ENCODE measurements at places on chromosomes 5 and 9.
A peak's percentile ranks its signal among the peaks of the same experiment; 100 is the strongest.

DNA sequence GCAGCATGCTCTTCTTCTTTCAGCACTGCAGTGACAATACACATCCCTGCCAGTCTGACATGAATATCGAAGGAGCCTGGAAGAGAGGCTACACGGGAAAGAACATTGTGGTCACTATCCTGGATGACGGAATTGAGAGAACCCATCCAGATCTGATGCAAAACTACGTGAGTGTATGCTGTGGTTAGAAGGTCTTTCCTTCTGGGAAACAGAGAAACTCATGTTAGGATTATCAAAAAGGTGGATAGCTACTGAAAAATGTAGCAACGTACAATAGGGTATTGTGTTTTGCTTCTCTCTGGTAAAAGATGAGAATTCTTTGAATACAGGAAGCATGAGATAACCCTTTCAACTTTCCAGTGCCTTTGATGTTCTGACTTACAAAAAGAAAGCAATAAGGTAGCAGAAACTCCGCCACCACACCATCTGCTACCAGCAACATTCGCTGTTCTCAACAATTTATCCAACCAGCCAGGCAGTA is 133.3 kb downstream of the PCSK5 start:
- DNase-seq: peak; percentile 73

DNA sequence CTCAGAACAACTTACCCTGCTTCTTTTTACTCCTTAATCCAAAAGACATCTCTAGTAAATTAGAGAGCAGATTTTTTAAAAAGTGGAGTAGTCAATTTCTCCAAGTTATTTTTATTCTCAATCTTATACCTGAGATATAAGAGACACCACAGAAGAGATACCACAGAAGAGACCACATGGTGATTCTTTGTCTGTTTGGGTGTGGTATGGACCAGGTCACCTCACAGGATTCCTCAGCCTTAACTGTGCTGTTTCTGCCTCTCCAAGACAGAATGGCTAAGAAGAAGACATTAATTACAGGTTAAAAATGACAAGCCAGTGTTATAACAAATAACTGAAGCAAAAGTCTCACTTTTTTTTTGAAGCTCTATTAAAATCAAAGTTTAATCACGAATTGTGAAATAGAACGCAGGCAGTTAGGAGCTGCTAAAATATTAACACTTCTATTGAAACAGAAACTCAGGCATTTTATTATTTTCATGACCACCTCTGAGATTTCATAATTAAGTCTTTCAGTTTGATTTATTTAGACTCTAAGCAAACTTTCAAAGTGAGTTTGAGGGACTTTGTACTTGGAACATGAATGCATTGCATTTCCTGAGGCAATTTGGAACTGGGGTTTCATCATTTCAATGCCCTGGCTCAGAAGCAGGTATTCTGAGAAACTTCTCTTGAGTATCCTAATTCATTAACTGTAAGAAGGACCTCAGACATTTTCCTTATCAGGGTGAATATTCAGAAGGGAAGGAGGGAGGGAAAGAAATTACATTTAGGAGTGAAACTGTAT is 280.7 kb downstream of the KCTD16 start:
- no peak for DNase-seq

- no peak for DNase-seq
Measured at GRCh38 chr5:17160756-17161040, 56.7 kb upstream of the BASP1 start.

DNA sequence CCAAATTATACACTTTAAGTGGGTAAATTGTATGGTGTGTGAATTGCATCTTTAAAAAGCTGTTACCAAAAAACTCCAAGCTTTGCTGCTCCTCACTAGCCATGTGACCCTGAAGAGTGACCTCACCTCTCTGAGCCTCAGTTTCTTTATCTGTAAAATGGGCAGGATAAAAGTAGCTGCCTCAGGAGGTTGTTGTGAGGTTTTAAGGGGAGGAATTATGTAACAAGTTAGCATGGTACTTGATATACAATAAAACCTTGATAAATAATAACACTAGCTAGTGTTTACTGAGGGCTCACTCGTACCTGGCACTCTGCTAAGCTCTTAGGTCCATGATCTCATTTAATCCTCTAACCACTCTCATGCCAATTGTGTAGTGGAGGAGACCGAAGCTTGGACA is 19.0 kb upstream of the PHF19 start:
- no peak for DNase-seq

DNA sequence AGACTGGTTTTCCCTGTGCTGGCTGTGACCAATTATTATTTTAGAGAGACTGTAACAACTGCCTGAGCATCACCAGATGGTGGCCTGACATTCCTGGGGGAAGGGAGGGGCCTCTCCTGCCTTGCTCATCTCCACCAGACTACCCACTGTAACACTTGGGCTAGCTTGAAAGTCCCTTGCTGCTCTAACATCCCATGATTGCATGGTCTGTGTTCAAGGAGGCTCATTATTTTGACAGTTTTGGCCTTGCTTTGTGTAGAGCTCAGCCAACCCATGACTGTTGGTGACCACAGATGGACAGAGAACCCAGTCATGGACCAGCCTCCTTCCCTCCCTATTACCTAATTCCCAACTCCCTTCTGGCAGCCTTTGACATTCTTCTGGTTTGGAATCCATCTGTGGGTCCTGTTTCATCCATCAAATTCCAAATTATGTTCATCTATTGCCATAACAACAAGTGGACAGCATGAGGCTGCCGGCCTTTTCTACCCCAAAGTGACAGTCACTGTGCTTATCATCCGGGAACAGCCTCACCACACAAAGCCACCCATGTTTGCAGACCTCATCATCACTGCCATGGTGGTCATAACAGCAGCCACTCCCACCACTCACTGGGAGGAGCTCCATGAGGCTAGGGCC is 49.0 kb upstream of the ICE1 start:
- no peak for DNase-seq

GRCh38 chr5:138620663-138621224 is 45.5 kb upstream of the HSPA9 start:
- DNase-seq: no peak

- DNase-seq: no peak
Measured at GRCh38 chr9:87305151-87305550, 192.5 kb upstream of the DAPK1 start.

DNA sequence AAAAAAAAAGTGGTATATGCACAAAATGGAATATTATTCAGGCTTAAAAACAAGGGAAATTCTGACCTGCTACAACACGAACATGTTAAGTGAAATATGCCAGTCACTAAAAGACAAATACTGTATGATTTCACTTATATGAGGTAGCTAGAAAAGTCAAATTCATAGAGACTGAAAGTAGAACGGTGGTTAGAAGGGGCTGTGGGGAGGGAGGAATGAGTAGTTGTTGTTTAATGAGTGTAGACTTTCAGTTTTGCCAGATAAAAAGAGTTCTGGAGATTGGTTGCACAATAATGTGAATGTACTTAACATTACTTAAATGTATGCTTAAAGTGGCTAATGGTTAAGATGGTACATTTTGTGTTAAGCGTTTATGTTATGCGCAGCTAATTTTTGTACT is 79.5 kb upstream of the IL12B start:
- no peak for DNase-seq

DNA sequence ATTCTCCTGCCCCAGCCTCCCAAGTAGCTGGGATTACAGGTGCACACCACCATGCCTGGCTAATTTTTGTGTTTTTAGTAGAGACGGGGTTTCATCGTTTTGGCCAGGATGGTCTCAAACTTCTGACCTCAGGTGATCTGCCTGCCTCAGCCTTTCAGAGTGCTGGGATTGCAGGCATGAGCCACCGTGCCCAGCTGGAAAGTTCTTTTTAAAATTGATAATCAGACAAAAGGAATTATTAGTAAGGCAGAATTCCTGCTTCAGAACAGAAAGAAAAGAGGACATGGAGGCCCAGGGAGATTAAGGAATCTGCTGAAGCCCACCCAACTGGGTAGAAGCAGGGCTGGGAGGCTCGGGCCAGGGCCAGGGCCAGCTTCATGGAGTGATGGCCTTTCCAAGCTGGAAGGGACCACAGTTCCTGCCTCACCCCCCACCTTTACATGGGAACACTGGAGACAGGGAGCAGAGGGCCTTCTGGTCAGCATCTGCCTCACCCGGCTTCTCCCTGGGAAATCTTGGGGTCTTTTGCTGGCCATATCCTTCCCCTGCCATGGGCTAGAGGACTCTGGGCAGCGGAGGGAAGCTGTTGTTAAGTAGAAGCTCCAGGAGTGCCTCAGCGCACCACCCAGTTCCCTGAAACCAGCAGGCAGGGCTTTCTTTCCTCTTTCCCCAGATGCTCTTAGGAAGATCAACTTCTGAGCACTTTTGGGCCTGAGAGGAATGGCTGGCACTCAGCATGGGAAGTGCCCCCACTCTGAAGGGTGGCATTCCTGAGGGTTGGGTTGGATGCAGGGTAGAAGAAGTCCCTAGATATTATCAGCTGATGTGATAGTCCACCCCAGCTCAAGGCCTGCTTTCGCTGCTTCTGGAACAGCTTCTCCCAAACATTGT is 70.1 kb downstream of the RGS3 start:
- DNase-seq: no peak

GRCh38 chr5:141150993-141151325 is 1.1 kb downstream of the PCDHB6 start:
- no peak for DNase-seq

GRCh38 chr5:54988218-54988617 is 2.8 kb upstream of the ESM1 start:
- DNase-seq: peak; percentile 62

GRCh38 chr9:135908754-135909204 is 1.4 kb upstream of the CAMSAP1 start:
- DNase-seq: no peak

GRCh38 chr5:98794414-98795080 is 21.1 kb downstream of the RGMB start:
- DNase-seq: no peak

GRCh38 chr9:135146766-135147473 is 59.5 kb downstream of the OLFM1 start:
- no peak for DNase-seq

- no peak for DNase-seq
Measured at GRCh38 chr9:79798450-79798849, 226.7 kb downstream of the TLE4 start.

DNA sequence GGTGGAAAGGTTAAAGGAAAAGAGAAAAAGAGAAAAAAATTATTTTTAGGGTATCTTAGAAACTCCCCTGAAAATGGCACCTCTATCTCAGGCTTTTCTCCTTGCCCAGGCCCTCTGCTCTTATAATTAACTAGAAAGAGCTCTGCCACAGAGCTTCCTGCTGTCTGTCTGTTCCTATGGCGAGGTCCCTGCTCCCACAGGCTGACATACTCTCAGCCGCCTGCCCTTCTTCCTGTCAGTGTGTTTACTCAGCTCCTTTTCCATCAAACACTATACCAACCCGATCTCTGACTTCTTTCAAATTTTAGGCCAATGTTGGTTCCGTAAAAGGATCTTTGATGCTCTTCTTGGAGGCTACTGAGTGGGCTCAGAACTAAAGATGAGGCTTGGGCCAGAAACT is 482.6 kb downstream of the DMAC1 start:
- DNase-seq: no peak

GRCh38 chr5:624951-625230 is 12.8 kb downstream of the CEP72 start:
- no peak for DNase-seq

- DNase-seq: no peak
Measured at GRCh38 chr9:5195463-5195862, 10.0 kb upstream of the INSL6 start.

- DNase-seq: no peak
Measured at GRCh38 chr9:102700936-102701335, 294.2 kb upstream of the CYLC2 start.

DNA sequence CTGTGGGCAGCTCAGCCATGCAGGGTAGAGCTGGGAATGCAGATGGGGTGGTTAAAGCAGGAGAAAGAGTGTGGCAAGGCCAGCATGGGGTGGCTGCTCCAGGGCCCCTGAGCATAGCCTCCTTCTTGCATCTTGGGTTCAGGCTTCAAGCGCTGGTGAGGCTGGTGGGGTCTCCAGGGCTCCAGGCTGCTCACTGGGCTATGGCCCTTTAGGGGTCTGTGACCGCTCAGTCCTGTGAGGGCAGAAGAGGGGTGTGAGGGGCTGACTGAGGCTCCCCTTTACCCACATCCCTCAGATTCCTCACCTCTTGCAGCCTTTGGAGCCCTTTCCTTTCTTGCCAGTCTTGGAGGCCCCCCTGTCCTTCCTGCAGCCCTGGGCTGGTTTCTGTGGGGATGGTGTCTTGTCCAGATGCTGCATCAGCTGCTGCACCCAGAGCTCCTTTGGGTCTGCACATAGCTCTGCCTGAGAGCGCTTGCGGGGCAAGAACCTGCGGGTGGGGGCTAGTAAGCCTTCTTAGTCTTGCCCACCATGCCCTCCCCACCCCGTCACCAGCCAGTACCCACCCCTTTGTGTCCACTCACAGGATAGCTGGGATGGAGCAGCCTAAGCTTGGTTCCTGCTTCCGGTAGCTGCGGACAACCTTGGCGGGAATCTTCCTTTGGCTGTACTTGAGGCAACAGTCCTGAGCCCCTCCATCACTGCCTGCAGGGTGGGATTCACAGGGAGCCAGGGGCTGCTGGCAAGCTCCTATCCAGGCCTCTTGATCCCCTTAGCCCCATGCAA is 549 bp downstream of the CCL21 start:
- no peak for DNase-seq

DNA sequence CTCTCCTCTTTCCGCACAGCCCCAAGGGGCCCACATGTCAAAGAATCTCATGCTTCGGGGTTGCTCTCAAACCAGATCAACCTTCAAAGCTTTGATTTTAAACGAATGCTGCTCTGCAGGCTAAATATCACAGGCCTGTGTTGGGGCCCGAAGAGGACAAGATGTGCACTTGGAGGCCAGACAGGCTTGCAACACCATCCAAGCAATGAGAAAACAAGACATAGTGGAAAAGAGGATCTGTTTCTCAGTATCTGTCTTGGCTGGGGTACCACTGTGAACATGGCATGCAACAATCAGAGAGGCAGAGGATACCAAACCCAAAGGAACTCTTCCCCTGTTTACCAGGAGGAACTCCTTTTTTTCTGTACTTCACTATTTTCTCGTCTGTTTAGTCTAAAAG is 321.8 kb downstream of the SLIT3 start:
- no peak for DNase-seq

DNA sequence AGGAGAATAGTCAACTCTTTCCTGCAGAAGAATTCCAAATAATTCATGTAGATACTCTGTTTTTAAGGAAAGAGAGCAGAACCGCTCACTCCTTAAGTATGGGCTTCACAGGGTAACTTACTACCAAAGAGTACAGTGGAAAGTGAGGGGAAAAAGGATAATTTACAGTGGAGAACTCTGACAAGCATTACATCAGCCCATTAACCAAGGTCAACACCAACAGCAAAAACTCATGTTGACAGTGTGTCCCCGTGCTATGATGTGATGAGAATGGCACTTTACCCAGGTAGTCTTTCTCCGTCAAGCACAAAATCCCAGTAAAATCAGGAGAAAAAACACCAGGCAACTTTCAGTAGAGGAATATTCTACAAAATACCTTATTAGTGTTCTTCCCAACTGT is 104.3 kb downstream of the ADCY2 start:
- no peak for DNase-seq

- DNase-seq: no peak
Measured at GRCh38 chr9:14218253-14218652, 95.7 kb downstream of the NFIB start.

All from T-helper 2 cell (primary cell).